ENCODE measurements at places on chromosomes 1 and 21.

DNA sequence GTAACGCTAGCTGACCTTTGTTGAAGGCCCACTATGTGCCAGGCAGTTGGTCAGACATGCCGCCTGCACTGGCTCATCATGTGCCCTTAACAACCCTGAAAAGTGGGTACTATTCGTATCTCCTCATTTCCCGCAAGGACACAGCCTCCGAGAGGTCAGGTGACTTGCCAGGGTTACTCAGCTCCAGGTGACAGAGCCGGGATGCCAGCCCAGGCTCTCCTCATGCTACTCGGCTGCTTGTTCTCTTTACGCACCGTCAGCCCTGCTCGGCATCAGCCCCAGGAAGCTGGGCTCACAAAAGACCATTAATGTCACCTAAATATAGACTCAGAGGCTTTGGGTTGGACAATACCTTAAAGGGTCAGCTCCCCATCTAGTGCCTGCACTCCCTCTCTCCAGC lies 29.0 kb downstream of the GRHL3 start:
- no peak for DNase-seq

- DNase-seq, result no peak
Measured at GRCh38 chr1:1411626-1412025, 4.5 kb upstream of the MRPL20 start.

GRCh38 chr1:221449801-221450470 lies 292.0 kb downstream of the DUSP10 start:
- DNase-seq, result no peak

GRCh38 chr1:223714849-223715603 lies 2.7 kb downstream of the CAPN2 start:
- DNase-seq, result no peak

GRCh38 chr1:180540697-180541594 lies 17.8 kb upstream of the OVAAL start:
- no peak for DNase-seq

- no peak for DNase-seq
Measured at GRCh38 chr1:91779548-91780021, 106.4 kb downstream of the TGFBR3 start.

DNA sequence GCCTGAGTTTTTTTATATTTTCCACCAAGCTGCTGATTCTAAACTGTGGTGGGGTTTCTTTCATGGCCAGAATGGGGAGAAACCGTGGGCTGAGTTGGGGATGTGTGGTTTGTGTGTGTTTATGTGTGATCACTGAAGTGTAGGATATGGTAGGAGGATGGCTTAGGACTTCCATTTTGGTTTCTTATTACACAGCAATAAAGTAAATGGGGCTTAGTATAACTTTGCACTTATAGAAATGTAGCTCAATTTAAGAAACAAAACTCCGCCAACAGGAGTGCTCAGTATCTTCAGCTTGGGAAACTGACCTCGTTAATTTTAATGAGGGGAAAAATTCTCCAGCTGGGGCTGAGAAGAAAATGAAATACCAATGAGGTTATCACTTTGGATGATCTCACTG lies 77.8 kb downstream of the PBX1 start:
- no peak for DNase-seq

All from stimulated activated naive B cell treated with anti-CD40 and anti-IgM and Interleukin-4, amounts not matched to agents 10 μg/mL and 1 μg/mL and 100 μg/mL, for 72 hours (primary cell).